ENCODE measurements at places on chromosomes 7 and 10.

GRCh38 chr10:22259280-22259679 lies 41.5 kb upstream of the EBLN1 start:
- DNase-seq, result no peak

DNA sequence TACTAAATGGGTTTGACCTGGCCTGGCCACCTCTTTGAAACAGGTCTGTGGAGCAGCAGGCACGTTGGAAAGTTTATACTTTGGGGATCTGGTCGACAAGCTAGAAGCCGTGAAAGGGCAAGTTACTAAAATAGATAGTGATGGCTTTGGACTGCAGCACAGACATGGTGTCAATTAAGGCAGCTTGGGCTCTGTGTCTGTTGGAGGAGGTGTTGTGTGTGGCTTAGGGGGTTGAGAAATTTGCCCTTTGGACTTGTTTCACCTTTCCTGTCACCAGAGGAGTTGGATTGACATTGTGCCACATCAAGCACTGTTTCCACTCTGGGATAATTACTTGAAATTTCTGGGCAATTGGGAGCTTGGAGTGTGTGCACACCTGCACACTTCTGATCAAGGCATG lies 251.8 kb upstream of the MKI67 start:
- no peak for DNase-seq

DNA sequence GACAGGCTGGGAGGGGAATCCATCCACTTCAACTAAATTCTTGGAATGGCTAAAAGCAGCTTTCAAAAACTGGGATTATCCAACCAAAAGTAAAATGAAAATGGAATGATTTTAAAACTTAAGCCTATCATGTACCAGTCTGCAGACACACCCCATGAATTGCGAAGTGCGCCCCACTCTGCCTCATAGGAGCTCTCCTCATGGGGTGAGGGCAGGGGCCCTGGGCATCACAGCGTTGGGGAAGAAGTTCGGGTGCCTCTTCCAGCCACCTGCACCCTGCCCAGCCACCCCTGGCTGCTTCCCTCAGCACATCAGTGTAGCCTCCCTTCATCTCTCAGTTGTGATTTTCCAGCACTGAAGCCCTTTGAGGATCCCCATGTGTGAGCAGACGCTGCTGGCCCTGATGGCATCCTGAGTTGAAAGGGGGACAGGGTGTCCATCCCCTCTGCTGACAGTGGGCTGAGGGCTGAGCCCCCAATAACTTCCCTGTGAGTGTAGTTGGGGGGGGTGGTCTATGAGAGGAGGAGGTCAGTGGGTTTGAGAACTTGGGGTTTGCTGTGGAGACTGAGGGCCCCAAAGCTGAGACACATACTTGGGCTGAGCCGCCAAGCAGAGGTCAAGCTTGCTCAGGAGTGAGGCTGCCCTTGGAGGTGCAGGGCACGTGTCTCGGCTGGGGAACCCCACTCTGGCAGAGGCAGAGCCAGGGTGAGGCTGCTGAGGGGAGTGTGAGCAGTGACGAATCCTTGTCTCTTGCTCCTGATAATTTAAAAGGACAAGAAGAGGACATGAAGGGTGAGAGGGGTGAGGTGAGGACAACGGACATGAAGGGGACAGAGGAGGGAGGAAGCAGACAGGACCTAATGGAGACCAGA lies 542.1 kb downstream of the TCERG1L start:
- no peak for DNase-seq

- DNase-seq, result no peak
These were observed 5.3 kb downstream of the MCMBP start for GRCh38 chr10:119867317-119867716.

DNA sequence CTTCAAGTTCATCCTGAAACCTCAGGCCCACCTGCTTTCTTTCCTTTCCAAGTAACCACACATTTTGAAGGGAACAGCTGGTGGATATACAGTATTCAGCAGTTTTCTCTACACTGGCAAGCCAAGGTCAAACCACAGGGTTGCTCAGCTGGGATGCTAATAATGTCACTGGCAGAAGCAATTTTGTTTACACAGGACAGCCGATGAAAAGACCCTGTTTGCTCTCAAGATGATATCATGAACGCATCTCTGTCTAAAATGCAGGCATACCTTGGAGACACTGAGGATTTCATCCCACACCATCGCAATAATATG lies 186.2 kb downstream of the USP6NL start:
- DNase-seq, result no peak

DNA sequence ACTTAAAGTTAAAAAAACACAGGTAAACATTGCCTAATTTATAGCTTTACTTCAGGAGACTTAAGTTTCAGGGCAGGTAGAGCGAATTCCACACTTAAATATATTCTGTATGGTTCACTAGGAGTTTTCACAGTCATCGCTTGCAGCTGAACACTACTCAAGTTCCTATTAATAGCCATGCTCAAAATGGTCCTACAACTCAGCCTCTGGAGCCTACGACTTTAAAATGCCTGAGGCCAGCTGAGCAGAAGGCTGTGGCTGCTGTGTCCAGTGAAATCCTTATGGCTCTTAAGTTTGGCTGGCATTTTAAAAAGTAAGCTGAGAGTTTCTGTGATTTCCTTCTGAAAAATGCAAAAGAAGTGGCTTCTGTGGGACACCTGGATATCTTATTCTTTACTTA lies 105.4 kb upstream of the GLI3 start:
- no peak for DNase-seq

GRCh38 chr7:2646680-2647571 lies 15.1 kb downstream of the TTYH3 start:
- no peak for DNase-seq

DNA sequence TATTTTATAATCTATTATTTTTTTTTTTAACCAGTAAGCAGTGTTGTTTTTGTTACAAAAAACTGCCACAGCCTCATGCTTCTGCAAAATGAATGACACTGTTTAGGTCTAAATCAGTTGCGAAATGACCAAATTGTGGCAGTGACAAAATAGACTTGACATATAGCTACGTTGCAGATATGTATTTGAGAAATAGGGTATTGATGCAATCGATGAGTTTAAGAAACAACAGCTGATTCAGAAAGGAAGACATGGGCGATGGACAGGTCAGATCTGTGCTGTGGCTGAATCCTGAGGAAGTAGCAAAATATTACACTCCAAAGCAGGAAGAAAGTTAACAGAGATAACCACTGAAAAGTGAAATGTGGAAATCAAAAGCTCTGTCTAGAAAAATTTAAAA lies 89.0 kb upstream of the STEAP4 start:
- DNase-seq, result no peak

DNA sequence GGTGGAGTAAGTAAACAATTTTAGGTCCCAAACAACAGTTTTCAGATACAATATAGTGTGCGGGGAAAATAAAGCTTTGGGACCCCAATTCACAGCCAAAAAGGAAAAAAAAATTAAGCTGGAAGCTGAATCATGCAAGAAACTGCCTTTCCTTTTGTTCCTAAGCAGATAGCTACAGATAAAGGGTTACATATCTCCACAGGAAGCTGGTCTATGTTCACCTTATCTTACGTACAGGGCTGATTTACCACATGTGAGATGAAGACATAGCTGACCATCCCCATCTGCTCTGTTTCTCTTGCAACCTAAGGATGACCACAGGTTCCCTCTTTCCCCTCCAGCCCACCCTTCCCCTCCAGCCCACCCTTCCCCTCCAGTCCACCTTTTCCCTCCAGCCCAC lies 14.2 kb upstream of the PFKP start:
- no peak for DNase-seq
